ENCODE measurements at places on chromosomes 3 and 15. TPM values are rescaled to one million over a fixed set of nuclear protein-coding genes. Genes with fewer than 3 reads are reported as not detected.

The EIF4E3 gene
- 0.83 TPM for total RNA-seq

The LRRC15 gene
- total RNA-seq = 3.8 TPM

The GOLGA8R gene
- total RNA-seq = 2.9 TPM

The TUSC2 gene
- total RNA-seq = 18.3 TPM

The HLTF gene
- total RNA-seq = 43.1 TPM

The RASL12 gene
- 0.39 TPM for total RNA-seq
